Hematopoietic multipotent progenitor cell treated with erythropoietin and hydrocortisone succinate and interleukin-3 and kit ligand, for 17 days (in vitro differentiated cells): ENCODE measurements at places on chromosomes 2 and 18.

- no peak for DNase-seq
Observed at GRCh38 chr2:54411801-54412354, 44.2 kb upstream of the SPTBN1 start.

DNA sequence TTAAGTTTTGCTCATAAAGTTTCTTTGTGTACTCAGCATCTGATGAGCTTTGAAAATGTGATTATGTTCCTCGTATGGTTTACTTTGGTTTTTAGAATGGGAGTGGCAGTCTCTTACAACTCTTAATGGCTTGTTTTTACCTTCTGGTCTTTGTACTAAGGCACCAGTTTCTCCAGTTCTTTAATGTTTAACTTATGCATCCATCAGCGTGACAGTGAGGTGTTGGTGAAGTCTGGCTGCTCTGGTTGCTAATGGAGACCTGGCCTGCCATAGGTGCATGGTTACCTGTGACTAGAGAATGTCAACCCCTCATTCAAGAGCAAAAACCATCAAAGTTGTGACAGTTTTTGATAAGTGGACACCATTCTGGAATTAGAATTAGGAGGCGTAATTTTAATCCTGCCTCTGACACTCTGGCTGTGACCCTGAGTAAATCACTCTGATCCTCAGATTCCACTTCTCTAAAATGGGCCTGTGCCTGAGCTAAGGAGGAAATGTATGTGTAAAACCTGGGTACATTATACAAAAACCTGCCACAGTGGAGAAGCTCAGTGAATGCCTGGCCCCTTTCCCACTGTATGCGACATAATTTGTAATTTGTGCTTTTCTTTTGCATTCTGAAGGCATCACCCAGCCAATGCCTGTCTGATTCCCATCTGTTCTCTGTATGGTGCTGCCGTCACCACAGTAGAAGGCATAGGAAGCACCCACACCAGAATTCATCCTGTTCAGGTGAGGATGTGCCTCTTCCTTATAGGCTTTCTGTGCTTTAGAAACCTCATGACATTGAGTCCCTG, 11.2 kb downstream of the AOX1 start:
- DNase-seq, result no peak

- DNase-seq, result no peak
Observed at GRCh38 chr18:12428923-12429322, 21.2 kb downstream of the PRELID3A start.

GRCh38 chr18:79863161-79864005, 65.6 kb downstream of the KCNG2 start:
- DNase-seq, result no peak

DNA sequence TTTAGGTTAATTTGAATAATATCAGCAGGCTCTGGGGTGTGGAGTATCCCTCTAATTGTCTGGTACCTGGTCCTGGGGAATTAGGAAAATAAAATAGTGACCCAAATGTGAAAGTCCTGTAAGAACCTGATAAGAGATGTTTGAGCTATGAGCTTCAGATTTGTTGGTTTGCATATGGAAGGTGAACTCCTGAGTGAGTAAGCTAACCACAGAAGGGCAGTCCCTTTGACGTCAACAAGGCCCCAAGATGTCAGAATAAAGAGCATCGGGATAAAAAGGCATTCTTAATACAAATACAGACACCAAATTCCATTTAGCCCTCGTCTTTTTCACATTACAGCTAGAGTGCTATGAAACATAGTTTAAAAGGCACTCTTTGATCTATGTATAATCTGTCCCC, 1366.3 kb upstream of the TMEFF2 start:
- DNase-seq, result no peak

DNA sequence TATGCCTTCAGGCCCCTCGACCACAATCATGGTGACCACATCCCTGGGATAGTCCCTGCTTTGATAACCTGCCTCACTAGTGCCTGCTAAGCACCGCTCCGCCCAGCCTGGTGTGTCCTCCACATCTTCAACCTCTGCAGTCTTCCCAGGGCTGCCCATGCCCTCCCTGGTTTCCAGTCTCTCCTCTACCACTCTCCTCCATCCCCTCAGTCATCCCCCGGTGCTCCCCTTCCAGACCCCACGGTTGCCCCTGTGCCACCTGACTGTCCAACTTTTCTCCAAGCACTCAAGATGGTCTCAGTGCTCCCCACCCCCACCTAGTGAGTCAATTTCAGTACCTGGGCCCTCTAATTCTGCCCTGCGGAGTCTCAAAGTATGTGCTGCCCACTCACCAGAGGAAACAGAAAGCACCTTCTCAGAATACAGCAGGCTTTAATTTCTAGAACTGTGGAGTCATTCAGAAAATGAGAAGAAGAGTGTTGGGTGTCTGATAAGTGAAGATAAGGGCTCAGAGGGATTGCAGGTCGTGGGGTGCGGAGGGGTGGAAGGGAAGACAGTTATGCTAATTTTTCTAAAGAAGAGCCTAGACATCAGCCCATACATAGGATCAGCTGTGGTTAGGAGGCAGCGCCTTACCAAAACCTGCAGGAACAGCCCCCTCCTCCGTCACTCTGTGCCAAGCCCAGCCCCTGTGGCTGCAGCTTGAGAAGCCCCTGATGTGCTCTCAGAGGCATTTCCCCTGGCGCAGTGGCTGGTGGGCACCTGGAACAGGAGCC, 53.6 kb upstream of the CAB39 start:
- peak; percentile 52 for DNase-seq

GRCh38 chr2:234676109-234676782, 179.4 kb upstream of the ARL4C start:
- no peak for DNase-seq

- DNase-seq, result no peak
Observed at GRCh38 chr2:10981941-10982431, 70.3 kb downstream of the KCNF1 start.

- no peak for DNase-seq
Observed at GRCh38 chr18:24773101-24773500, 312.7 kb downstream of the HRH4 start.

GRCh38 chr18:28522236-28522635, 345.3 kb upstream of the CDH2 start:
- no peak for DNase-seq

- no peak for DNase-seq
Observed at GRCh38 chr2:186751790-186752189, 57.9 kb downstream of the FAM171B start.

DNA sequence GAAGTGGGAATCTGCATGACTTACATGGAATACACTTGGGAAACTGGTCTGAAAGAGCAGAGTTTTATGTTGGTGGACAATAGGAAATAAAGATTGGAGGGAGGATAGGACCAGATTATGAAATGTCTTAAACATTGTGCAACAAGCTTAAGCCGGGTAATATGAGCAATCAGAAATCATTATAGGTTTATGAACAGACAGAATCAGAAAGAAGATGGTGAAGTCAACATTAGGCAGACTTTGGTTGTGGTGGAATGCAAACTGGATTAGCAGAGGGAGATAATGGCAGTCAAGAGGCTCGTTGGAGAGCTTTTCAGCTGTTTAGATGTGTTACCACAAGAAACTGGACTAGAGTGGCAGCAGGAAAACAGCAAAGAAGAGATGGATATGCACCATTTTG, 43.5 kb downstream of the CRIM1 start:
- no peak for DNase-seq

- DNase-seq, result no peak
Observed at GRCh38 chr2:124967325-124967724, 942.2 kb downstream of the CNTNAP5 start.

DNA sequence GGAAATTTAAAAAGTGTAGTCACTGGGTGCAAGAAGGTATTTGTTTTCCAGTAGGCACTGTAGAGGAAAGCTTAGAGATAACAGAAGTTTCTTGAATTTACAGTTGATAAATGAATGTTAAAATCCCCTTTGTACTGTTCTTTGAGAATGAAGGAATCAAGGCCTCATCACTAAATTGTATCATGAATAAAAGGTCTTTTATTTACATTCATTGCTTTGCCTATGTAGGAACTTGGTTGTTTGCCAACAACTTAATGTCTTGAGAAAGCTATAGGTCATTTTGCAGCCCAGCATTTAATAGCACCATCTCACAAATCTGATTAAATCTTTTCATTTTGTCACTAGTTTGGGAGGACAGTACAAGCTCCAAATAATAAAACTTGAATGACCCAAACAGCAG, 213.9 kb upstream of the ITGA4 start:
- no peak for DNase-seq

- DNase-seq, result no peak
Observed at GRCh38 chr2:216051350-216051749, 30.3 kb downstream of the PECR start.

- no peak for DNase-seq
Observed at GRCh38 chr2:217722883-217723472, 279.8 kb downstream of the TNS1 start.

DNA sequence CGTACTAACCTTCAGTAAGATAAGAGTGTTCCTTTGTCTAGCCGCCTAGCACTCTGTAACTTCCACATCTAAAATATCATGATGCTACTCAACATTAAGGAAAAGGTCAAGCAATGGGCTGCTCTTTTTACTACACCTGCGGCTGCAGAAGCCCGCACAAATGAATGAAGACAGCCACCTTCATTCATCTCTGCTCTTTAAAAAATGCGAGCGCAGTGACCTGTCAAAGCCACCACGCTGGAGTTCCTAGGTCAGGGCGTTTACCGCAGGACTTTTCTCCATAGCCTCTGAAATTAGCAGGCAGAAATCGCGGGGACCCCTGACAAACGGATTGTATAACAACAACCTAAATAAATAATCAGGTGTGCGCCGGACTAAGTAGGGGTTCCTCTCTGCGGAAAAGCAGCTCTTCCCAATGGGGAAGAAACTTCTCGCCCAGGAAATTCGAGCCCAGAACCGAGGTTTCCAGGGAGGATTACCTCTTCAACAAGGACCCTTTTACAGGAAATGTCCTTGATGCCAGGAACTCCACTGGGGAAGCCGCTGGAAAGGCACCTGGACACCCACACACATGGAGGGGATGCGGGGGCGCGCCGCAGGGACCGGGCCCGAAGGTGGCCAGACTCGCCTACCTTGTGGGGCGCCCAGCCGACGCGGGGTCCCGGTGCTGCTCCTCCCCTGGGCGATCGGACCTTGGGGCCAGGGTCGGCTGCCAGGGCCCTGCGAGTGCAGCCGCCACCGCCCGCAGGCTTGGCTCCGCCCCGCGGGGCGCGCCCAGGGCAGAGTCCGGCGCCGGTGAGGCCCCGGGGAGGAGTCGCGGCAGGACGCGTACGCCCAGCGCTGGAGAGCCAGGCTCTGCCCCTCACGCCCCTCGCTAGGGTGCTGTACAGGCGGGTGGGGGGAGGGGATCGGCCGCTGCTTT, at the start of gene CCDC68:
Gene CCDC68, minus strand, starts transcription at position 758 of the 922 bp plus-strand sequence. CDS start 16,670 bp downstream, outside the sequence.
- peak; percentile 56 for DNase-seq

DNA sequence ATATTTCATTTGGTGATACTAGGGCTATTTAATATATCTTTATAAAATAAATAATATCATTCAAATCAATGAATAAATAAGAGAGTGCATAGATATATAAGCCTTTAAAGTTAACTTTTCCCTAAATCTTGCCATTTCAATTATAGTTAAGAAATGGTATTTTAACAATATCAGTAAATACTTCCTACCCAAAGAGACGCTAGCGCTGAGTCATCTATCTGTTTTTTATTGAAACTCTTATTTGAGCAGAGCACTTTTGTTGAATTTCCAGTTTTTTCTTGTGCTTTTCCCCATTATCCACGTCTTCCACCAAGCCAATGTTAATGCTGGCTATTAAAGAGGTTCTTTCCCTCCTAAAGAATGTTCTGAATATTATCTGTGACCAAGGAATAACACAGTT, 639.3 kb downstream of the DSC3 start:
- no peak for DNase-seq

GRCh38 chr2:207215308-207215707, 49.6 kb upstream of the KLF7 start:
- DNase-seq, result no peak

GRCh38 chr18:70576276-70577022, 287.6 kb downstream of the SOCS6 start:
- no peak for DNase-seq

- DNase-seq, result no peak
Observed at GRCh38 chr18:53385889-53386288, 838.6 kb downstream of the MBD2 start.

DNA sequence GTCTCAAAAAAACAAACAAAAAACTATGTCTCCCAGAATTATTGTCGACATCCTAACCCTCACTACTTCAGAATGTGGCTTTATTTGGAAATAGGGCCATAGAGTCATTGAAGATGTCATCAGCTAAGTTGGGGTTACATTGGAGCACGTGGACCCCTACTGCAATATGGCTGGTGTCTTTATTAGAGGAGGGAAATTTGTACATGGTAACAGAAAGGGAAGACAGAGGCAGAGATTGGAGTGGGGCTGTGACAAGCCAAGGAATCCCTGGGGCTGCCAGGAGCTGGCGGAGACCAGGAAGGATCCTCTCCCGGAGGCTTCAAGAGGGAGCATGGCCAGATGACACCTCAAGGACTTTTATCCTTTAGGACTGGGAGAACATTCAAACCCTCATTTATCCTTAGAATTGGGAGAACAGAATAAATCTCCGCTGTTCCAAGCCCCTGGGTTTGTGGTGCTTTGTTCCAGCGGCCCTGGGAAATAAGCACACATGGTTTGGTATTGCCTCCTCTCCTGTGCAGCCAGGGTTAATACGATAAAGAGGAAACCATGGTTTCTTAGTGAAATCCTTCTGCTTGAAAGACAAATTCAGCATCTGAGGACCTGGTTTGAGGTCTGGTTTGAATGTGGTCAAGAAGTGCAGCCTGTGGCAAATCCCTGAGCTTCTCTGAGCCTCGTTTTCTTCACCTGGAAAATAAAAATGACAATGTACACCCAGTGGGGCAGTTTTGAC, 184.7 kb downstream of the MYCN start:
- DNase-seq, result no peak

- DNase-seq, result no peak
Observed at GRCh38 chr18:77899972-77900754, 650.5 kb downstream of the GALR1 start.

DNA sequence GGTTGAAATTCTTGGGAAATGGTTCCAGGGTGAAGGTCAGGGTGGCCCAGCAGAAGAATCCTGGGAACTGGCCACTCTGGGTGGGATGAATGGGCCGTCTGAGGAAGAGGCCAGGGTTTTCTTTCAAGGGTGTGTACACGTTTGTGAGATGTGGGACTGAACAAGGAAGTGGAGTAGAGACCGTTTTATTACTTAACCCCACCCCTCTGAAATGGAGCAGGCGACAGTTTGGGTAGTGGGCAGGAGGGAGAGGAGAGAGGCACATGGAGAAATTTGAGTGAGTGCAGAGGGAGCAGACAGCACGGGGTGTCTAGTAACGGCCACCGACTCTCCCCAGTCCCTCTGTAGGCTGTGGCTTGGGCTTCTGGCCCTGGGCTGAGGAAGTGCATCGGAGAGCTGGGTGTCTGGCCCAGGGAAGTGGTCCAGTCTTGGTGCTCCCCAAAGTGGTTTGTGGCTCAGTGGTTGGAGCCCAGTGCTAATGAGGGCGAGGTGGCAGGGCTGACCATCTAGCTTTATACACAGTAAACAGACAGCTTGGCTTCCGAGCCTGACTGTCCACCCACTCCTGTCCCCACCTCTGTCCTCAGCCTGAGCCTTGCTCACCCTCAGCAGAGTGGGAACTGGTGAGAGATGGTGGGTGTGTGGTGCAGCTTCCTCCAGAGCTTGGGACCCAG, 135.3 kb downstream of the DYSF start:
- DNase-seq, result no peak

- no peak for DNase-seq
Observed at GRCh38 chr2:75162259-75162658, 37.1 kb downstream of the TACR1 start.

- no peak for DNase-seq
Observed at GRCh38 chr2:238972146-238972445, 124.2 kb downstream of the TWIST2 start.

GRCh38 chr2:151380580-151381235, 23.3 kb downstream of the TNFAIP6 start:
- DNase-seq, result peak; percentile 29
